ENCODE measurements at places on chromosomes 4 and X. TPM values are rescaled to one million over a fixed set of nuclear protein-coding genes. Genes with fewer than 3 reads are reported as not detected.

SLC10A6 gene
- total RNA-seq = not detected

TSR2 gene
- 30.1 TPM for total RNA-seq

SHROOM2 gene
- not detected for total RNA-seq

POU4F2 gene
- total RNA-seq = not detected

TMEM164 gene
- total RNA-seq = 15.9 TPM

ABCB7 gene
- 25.1 TPM for total RNA-seq

JAKMIP1 gene
- total RNA-seq = 41.7 TPM

TLR10 gene
- not detected for total RNA-seq

Measured in activated CD8-positive, alpha-beta memory T cell treated with anti-CD3 and anti-CD28 coated beads, Interleukin-2, amount 10 ng/mL, durations not matched to agents 7 days and 5 days (primary cell).